ENCODE measurements at places on chromosomes 11 and 22. TPM values are rescaled to one million over a fixed set of nuclear protein-coding genes. Genes with fewer than 3 reads are reported as not detected.

- DNase-seq: peak; percentile 50
These were observed 11.7 kb downstream of the TECTA start for GRCh38 chr11:121112498-121113455.

DNA sequence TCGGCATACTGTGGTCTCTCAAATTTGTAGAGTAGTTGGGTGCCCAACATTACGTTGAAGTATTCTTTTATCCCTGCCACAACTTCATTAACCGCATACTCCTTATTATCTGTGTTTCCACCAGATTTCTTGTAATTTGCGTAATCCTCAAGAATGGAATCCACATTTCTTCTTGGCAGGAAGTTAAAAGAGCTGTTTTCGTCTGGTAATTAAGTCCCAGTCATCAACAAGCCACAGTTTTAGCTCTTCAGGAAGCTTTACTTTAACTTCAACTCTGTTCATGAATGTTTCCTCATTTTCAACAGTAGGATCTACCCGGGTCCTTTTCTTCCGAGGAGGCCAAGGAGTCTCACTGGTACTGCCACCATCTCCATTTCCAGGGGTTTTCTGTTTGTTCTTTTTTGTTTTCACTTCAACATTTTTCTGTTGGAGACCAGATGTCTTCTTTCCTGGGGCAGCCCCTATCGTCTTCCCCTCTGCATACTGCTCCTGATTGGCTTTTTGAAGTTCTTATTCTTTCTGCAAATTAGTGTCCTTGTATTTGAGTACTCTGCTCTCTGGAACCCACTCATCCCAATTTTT, 30.3 kb downstream of the PDE3B start:
- DNase-seq: no peak

Gene KCNQ1OT1
- 9.8 TPM for total RNA-seq

DNA sequence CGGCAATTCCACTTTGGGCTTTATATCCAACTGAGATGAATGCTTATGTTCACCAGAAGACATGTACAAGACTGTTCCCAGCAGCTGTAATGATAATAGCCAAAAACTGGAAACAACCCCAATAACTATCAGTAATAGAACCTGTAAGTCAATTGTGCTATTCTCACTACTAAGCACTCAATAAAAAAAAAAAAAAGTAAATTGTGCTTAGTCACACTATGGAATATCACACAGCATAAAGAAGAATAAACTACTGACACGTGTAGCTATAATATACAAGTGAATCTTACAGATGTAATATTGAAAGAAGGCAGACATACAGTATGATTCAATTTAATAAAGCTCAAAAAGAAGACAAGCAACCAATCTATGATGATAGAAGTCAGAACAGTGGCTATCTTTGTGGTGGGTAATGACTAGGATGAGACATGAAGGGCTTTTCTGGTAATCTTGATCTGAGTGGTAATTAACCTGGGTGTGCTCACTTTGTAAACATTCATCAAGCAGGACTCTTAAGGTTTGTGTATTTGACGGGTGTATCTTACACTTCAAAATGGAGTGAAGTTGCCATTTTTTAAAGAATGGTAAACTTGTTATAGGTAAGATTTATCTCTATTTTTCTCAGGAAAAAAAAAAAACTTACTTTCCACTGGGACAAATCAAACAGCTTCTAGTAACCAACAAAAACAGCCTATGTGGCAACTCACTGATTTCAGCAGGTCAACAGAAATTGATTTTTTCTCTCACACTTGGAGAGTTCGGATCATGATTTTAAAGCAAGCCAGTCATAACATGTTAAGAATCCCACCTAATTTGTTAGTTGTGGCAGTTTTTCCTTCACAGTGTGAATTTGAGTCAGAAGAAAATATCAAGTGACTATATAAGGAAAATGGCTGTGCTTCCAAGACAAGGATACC, 84.2 kb downstream of the CCDC83 start:
- no peak for DNase-seq

Gene LIPT2
- total RNA-seq: 6.2 TPM

Gene CRELD2
- 21.5 TPM for total RNA-seq

- no peak for DNase-seq
These were observed 54.0 kb downstream of the SLC36A4 start for GRCh38 chr11:93143800-93144199.

Gene DBX1
- total RNA-seq: not detected

DNA sequence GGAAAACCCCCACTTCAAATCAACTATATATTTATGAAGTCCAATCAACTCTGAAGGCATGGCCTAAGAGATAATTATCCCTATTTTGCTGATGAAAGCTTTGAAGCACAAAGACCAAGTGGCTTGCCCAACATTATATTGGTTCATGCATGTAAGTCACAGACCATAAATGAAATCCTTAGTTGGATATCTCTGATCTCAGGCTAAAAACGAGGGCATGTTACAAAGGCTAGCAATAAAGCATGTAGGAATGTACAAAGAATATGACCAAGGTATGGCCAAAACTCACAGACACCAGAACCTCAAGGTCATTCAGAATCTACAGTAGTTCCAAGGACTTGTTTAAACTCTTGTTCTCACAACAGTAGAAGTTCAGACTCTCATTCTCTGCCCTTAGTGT, 100.2 kb upstream of the SESN3 start:
- no peak for DNase-seq

GRCh38 chr11:112310419-112310818, 49.8 kb upstream of the PLET1 start:
- no peak for DNase-seq

DNA sequence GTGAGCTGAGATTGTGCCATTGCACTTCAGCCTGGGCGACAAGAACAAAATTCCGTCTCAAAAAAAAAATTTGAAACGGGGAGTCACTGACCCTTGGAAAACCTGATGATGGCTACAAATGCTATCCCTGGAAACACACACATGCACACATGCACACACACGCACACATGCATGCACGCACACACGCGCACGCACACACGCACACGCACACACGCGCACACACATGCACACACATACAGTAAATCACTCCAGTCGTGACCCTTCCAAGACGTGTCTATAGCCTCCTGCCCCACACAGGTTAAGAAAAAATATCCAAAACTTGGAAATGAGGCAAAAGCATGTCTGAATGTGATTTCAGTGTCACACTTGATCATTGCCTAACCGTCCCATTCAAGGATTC, 6.7 kb upstream of the CPT1A start:
- no peak for DNase-seq

Gene MCHR1
- total RNA-seq: 2.4 TPM

Gene CCDC87
- 0.77 TPM for total RNA-seq

Gene NLRP14
- 1.2 TPM for total RNA-seq

DNA sequence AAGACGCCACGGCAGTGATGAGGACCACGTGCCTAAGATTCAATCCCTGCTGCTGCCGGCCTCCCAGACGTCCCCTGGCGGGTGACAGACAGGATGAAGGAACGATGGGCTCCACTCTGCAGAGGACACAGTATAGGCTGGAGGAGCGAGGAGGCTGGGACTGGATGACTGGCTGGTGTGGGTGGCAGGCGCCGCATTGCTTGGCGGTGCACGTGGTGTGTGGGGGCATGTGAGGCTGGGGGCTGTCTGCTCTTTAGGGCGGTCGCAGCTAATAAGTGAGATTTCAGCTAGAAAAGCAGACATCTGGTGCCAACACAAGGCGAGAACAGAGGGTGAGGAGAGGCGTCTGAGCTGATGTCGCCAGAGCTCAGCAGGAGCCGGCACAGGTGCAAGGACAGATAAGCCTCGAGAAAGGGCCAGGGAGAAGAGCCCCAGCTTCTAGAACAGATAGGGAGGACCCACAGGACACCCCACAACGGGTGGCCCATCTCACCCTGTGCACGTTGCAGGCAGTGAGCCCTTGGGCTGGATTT, 33.2 kb downstream of the TSPAN4 start:
- DNase-seq: no peak

DNA sequence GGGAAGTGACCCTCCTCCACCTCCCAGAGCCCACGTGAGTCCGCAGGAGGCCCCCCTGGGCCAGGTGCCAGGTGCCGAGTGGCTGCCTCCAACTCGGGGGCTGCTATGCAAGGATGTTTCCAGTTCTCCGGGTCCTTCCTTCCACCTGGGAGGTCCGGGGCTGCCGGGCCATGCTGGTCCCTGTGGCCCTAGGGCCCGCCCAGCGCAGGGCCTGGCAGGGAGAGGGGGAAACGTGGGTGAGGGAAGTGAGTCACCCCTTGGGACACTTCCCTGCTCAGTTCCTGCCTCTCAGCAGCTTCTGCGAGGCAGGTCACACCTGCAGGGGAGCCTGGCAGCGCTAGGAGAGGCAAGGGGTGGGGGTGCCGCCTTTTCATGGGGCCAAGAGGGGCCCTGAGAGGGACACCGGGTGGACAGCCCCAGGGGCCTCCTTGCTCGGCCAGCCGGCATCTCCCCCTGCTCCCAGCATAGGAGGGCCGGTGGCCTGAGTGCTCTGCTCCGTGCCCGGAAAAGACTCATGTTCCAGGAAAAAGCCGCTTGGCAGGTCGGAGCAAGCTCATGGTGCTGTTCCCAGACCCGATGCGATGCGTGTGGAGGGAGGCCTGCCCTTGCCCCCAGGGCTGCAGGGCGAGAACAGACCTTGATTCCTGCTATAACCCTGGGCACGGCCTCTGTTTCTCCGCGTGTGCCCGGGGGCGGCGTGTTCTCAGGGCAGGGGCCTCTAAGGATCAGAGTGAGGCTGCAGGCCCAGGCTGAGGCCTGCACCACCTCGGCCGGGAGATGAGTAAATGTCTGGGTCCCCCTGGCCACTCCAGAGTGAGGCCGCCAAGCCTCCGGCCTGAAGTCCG, 30.3 kb upstream of the WNT7B start:
- no peak for DNase-seq

- no peak for DNase-seq
These were observed 112.4 kb downstream of the KCNC1 start for GRCh38 chr11:17846852-17847453.

- no peak for DNase-seq
These were observed 83.5 kb upstream of the FSHB start for GRCh38 chr11:30147293-30147692.

- DNase-seq: no peak
These were observed 59.2 kb upstream of the KIRREL3 start for GRCh38 chr11:127059750-127060149.

Gene VSIG2
- total RNA-seq: 1.3 TPM

DNA sequence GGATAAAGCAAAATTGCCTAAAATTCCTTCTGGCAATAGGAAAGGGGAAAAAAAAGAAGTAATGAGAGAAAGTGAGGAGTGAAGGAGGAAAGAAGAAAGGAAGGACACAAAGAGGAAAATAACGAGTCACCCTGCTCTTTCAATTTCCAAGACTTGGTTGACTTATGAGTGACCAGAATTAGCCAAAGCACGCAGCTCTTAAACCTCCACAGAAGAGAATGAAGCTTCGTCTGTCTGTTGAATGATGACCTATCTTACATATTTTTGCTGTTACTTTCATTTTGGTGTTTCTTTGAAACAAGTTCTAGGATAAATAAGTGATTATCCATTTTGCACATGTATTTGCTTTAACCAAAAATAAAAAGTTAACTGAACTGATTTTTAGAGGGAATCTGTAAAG, 728 bp downstream of the MMP27 start:
- DNase-seq: no peak

- DNase-seq: no peak
These were observed 207.9 kb upstream of the ISX start for GRCh38 chr22:34858066-34858465.

- no peak for DNase-seq
These were observed 131.6 kb downstream of the MAML2 start for GRCh38 chr11:96211436-96211835.

DNA sequence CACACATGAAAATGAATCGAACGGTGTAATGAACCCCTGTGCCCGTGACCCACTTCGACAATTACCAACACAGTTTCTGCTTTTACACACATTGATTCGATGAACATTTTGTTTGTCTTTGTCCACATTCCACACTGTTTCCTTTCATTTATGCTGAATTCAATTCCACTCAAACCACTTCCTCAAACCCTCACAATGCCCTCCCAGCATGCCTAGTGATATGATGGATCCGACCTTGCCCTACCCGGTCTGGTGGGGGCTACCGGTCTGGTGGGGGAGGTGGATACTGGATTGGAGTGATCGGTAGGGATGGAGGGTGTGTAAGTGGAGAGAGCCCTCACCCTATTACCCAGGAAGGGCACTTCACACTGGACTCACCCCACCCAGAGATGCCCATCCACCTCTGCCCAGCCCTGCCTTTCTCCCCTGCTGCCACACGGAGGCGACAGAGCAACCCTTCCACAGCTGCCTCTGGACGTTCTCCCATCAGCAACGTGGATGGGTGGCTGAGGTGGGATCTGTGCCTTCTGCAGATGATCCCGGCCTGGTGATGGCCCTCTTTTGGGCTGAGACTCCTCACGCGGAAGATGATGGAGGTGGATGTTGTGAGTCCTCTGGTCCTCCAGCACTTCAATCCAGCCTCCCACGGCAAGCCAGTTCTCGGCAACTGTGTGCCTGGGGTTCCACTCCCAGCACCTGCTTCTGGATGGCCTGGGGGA, 33.0 kb upstream of the P2RY2 start:
- no peak for DNase-seq

GRCh38 chr11:116976941-116977570, 121.2 kb downstream of the SIK3 start:
- DNase-seq: no peak

DNA sequence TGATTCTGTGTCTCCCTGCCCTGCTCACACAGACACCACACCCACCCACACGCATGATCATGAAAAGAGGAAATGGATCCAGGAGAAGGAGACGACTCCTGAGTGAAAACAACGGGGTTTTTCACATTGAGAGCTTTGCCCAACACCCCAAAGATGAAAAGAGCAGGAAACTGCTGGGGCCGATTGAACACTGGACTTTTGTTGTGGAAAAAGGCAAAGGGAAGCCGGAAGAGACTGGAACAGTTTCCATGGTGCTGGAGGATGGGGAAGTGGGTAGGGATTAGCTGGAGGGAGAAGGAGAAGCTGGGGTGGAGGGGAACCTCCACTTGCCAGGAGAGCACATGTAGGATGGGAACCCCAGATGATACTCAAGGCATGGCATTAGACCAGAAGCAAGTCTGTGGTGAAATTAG, 5.2 kb upstream of the SLC43A3 start:
- DNase-seq: no peak

DNA sequence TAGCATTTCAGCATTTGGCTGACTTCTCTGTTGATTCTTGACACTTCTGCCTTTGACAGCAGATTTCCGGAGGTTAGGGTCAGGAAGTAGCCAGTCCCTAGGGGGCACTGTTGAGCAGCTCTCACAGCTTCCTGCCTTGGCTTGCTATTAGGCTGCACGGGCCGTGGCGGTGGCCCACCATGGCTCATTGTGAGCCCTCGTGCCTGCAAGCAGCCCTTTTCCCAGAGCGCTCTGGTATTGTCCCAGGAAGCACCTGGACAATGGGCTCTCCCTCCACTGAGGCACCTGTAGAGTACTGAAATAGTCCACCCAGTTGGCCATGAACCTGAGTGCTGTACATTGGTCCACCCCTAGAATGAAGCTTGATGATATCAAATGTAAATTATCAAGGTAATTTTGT, 100.2 kb upstream of the GAL start:
- peak; percentile 36 for DNase-seq

DNA sequence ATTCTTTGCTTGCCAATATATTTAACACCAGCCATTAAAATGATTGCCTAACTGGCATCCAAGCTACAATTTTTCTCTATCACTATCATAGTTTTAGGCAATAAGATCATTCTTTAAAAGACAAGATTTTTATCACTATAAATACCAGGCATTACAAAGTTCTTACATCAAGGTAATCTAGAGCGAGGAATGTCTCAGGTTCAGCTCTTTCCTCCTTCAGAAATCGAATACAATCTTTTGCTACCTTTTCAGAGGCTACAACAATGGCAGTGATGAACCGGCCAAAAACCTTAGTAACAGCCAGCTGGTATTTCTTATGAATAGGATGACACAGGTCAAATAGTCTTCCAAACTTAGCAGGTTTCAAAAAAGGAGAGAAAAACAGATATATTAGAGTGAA, 23.9 kb downstream of the SMC1B start:
- no peak for DNase-seq
